Stimulated activated naive CD4-positive, alpha-beta T cell treated with Interleukin-2 at 50 U/mL for 16 hours (primary cell): ENCODE measurements at places on chromosomes 2 and 18.

GRCh38 chr18:55795101-55795669, 207.2 kb upstream of the TCF4 start:
- DNase-seq = no peak

- DNase-seq = no peak
Measured at GRCh38 chr18:23740105-23740830, 51.0 kb downstream of the LAMA3 start.

- DNase-seq = no peak
Measured at GRCh38 chr2:30068067-30068466, 78.7 kb upstream of the YPEL5 start.

DNA sequence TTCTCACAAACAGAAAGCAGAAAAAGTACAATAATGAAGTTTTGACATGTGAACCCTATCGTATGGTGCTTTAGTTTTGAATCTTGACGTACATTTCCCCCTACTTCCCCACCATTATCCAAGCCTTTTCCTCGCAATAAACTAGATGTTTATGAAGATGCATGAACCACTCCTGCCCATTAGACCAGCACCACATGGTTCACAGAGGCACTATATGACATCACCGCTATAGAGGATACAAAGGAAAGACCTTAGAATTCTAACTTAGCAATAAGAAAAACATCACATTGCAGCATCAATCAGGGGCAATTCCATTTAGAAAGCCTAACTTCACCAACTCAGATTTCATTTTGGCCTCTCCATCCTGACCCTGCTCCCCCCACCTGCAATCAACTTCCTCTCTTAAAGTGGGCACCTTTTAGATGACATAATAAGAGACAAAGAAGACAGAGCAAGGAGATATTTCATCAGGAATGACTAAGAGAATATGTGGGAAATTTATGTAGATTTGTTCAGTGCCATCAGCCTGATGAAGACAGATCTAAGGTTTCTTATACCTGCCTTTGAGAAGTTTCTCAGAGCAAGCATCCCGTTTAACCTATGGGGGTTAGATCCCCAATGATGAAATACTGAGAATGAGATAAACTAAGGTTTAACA, 124.9 kb downstream of the PIGN start:
- DNase-seq = no peak

- no peak for DNase-seq
Measured at GRCh38 chr2:236959036-236959435, 126.7 kb upstream of the COPS8 start.

DNA sequence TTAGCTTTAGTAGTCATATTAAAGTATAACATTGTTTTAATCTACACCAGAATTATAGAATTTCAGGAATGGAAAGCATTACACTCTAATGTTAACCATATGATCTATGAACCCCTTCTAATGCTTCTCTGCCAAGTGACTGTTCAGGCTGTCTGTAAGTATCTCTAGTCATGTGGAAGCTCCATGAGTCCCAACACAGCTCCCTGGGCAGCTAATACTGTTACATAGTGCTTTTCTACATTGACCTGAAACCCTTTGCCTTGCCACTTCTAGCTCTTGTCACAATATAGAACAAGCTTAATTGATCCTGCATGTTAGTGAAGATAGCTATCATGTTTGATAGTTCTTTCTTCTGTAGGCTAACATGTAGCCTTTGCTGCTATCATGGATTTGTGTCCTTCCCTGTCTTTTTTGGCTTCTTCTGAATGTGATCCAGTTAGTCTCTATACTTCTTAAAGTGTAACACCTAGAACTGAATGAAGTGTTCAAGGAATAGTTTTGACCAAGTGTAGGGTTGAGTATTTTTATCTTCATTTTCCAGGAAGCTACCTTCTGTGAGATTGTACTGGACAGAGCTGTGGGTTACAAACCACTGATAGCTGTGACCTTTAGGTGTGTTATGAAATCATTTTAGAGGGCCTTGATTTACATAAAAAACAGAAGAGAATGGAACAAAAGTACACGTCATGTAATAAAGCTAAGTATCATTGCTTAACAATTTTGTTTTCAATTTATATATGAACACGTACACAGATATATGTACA, 23.7 kb downstream of the BABAM2 start:
- no peak for DNase-seq

- no peak for DNase-seq
Measured at GRCh38 chr18:9737472-9738121, 29.5 kb downstream of the RAB31 start.
